ENCODE measurements at places on chromosomes 5 and 9.

- DNase-seq: no peak
Measured at GRCh38 chr9:72533322-72533721, 11.9 kb downstream of the TMC1 start.

DNA sequence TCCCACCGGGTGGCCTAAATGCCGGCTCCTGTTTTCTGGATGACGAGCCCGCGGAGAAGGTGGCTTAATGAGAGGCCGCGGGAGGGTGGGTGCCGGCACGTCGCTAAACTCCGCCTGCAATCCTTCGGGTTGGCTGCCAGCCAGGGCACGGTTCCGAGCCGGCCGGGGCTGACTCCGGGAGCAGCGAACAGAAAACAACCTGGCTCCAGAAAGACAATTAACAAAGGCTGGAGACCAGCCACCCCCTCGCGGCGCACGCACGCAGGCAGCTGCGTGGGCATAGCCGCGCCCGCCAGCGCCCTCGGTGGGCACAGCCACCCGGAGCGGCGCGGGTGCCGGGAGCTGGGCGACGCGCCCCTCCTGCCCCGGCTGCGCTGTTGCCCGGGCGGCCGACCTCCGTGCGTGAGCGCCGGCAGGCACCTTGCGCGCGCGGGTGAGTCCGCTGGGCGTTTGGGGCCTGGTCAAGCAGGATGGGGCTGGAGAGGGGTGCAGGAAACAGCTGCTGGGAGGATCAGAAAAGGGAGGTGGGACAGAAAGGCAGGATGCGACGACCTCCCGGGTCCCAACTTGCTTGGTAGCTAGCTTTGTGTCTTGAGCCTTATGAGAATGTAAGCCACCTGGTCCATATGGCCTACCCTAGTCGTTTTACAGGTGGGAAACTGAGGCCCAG is at the start of gene ARHGEF37:
TSS of gene ARHGEF37 (plus strand) at position 307 of the 670 bp plus-strand sequence. CDS start 16,272 bp downstream, outside the sequence.
- no peak for DNase-seq

DNA sequence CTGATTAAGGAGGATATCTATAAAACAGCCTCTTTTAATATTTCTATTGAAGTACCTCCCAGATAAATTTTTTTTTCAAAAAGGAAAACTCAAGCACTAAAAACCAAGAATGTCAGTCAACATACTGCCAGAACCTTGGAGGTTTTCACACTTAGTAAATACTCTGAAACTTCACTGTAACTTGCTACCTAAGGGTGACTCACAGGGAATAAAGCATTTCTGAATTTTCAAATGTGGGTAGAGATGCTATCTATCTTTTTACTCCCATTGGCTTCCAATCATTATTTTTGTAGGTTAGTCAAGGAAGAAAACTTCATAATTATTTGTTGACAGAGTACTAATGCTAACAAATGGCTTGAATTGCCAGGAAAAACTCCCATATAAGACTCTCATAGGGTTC is 46.1 kb downstream of the SLC25A46 start:
- DNase-seq: no peak

DNA sequence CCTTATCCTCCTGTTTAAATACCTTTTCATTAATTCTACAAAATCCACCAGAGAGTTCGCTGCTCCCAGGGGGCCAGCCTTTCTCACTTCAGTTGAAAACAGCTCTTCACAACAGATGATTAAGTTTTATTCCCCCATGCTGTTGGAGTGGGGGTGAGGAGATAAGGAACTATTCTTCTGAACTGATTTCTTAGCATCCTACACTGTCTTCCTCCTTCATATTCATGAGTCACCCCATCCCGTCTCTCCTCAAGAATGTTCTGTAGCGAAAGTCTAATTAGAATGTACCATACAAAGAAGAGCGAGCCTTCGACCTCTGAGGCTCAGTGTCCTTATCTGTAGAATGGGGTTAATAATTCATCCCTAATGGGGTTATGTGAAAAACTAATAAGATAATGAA is 138.0 kb downstream of the PIK3R1 start:
- no peak for DNase-seq

DNA sequence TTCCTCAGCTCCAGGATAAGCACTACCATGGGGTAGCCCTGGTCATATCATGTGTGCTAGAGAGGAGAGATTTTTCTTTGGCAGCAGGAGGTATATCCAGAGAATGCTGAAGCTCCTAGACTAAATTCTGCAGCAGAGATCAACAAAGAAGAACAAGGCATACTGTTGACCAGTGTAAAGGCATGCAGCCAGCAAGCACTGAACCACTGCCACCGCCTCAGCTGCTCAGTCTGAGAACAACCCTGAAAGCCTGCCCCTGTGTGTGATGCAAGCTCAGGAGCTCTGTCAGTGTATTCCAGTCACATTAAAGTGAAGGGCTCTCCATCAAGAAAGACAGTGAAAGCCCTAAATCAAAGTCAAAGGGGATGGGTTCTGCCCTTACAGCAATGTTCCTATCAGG is 439.5 kb upstream of the CD180 start:
- DNase-seq: no peak

DNA sequence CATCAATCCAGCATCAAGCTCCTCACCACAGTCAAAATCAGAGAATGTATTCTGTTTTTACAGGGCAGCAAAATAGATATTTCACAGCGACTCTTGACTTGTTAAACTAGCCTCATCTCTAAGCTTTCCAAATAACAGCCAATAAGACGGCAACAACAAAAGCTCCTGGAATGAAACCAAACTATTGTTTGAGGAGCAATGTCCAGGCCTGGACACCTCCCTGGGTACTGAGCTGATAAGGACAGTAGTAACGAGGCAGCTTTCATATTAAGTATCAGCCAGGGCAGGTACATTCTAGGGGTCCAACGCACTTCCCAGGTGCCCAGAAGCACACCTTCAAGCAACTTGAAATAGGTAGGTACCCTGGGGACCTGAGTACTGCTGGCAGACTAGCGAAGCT is 260.3 kb downstream of the ENC1 start:
- DNase-seq: no peak

- no peak for DNase-seq
Measured at GRCh38 chr9:89844535-89844934, 239.7 kb downstream of the GADD45G start.

DNA sequence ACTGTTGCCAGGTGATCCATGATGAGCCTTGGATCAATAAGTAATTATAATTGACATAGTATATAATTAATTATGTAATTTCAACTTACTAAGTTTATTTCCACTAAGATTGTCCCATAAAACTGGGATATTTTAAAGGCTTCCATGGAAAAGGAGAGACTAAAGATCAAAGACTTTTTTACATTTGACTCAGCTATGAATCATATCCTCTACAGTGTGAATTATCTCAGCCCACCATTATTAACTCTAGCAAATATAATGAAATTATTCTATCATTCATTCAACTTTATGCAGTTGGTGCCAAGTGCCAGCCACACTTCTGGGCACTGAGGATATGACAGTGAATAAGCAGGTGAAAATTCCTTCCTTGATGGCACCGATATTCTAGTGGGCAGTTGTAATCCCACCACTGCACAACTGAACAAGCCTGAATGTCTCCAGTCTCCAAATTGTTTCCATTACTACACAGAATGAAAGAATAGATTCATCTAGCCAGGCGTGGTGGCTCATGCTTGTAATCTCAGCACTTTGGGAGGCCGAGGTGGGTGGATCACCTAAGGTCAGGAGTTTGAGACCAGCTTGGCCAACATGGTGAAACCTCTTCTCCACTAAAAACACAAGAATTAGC is 21.9 kb upstream of the TXN start:
- no peak for DNase-seq

DNA sequence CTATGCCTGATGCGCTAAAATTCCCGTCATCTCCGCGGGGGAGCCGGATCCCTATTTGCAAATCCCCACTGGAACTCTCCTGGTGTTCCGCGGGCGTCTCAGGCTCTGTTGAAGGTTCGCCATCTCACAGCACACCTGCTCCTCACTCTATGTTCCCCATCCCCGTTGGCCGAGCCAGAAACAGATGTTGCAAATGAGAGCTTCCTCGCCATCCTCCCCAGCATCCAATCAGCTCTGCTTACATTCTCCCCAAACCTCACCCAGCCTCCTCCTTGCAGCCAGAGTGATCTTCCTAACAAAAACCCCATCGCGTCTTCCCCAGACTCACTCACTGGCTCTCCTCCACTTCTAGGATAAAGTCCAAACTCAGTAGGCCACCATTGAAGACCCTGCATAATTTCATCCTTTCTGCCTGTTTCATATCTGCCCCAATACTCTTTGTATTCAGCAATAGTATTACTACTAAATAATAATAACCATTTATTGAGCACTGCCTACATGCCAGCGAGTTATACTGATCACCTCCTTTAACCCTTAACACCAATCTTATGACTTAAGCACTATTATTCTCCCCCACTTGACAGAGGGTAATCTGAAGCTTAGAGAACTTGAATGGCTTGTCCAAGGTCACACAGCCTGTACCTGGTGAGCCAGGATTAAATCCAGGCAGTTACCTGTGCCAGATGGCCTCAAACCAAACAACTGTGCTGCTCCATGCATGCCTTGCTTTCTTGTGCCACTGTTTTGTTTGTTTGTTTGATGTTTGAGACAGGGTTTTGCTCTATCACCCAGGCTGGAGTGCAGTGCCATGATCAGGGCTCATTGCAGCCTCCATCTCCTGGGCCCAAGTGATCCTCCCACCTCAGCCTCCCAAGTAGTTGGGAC is 14.0 kb downstream of the AQP7 start:
- no peak for DNase-seq

DNA sequence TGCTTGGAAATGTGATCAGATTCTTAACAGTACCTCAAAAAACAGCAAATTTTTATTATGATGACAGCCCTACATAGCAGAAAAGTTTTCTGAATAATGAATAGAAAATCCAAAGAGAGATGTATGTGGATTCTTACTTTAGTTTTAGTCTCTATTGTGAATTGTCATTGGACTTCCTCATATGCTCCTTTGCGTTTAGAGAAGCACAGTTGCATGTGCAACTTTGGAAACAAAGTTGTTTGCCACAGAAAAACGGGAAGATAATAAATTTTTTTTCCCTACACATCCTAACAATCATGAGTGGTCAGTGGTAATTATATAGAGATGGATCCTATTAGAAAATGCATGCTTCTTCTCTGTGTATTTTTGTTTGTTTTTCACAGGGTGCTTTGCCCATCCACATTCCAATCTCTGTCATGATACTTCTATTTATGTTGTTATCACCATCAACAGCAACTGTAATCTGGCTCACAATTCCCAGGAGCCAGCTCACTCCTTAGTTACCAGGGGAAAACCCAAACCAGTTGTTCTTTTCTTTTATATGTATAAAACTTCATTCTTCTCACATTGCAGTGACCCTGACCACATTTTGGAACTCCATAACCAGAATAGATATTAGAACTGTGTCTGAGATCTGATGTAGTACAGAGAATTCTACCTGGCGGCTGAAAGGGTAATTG is 118.7 kb downstream of the NDUFS4 start:
- no peak for DNase-seq

DNA sequence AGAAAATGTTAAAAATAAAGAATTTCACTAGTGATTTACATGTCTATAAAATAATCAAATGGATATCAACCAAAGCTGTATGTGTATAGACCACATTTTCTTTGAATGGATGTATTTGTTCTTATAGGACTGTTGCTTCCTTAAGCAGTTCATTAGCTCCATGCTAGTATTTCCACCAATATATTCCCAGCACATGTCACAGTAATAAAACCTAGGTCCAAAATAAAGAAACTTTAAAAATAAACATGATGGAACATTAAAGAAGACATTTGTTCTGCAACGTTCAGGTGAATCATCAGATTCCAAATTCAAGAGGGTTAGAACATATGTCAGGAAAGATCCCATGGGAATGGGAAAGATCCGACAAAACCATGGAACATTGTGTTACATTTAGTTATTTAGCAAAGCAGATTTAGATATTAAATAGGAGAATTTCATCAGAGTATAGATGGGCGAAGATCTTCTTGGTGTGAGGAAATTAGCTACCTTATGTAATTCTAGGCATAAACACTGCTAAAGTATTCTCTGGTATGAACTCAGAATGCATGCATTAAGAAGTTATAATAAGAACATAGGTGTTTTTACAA is 490.7 kb downstream of the CDH18 start:
- DNase-seq: no peak

DNA sequence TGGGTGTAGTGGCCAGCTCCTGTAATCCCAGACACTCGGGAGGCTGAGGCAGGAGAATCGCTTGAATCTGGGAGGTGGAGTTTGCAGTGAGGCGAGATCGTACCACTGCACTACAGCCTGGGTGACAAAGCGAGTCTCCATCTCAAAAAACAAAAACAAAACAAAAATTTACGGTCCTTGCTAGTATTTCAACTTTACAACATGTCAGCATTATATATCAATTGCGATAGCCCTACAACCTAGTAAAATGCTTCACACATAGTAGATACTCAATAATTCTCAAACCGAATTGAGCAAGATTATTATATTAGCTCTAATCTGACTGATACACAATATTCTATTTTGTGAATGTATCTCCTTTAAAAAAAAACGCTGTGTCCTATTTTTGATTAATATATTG is 1411.0 kb upstream of the WWC1 start:
- no peak for DNase-seq

DNA sequence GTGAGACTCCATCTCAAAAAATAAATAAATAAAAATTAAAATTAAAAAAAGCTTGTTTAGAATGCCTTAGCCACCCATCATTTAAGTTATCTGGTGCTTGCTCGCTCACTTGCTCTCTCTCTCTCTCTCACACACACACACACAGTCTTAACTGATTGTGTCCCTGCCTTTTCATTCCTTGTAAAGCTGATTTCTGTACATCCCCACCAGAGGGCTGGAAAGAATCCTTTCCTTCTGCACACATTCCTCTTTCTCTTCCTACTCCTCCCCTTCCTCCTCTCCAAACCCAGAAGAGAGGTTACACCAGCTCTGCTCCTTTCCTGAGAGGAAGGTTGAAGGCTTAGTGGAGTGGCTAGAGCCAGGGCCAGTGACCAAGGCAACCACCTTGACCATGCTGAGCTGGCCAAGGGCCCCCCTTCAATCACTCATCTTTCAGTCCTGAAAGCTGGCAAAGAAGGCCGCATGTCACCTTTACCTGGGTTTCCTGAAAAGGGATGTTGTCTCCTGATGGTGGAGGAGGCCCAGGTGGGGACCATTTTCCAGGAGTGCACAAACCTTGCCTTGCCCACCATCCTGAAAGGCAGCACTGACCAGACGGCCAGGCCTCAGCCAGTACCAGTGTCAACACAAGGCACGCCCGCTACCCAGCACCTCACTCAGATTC is 25.6 kb downstream of the STK10 start:
- DNase-seq: no peak

DNA sequence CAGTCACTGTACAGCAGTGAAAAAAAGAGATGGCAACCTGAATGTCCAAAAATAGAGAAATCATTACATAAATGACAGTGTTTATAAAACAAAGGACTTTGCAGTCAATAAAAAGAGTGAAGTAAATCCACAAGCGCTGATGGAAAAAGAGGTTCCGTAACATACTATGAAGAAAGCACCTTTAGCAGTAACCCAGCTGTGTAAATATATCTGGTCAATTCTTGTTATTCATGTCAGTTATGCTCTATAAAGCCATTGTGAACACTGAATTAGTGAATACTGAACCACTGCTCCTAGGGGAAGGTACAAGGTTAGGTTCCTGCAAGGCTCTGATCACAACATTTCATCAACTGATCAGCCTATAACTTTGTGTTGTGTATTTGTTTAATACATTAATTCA is 39.5 kb downstream of the CCNJL start:
- DNase-seq: no peak
